Activated naive CD4-positive, alpha-beta T cell (primary cell): ENCODE measurements at places on chromosomes 1 and 21.

DNA sequence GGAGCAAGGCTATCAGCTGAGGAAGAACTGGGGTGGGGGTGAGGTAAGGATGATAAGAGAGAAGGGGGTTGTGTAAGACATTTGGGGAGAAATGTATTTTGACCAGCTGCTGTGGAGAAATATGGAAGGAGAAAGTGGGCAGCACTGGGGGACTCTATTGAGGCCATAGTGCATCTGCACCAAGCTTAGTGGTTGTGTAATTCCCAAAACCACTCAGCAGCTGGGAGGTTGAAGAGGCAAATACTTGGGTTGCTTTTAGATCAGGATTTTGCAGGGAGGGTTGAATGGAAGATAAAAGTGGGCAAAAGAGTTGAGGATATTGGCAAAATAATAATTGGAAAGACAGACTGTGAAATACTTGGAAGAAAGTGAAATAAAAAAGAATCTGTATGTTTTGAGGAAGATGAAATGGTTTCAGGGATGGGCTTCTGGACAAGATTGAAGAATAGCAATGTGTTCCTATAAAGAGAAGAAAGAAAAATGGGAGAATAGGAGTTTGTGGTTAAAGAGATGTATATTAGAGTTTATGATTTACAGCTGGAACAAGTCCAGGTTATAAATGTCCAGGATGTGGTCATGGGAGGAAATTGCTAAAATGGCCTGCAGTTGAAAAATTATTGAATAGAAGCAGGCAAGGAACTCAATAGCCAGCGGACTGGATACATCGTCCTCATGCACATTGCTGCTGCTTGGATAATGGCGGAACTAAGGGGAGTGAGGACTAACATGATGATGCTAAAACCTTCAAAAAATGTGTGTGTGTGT lies 162.7 kb downstream of the DNM3 start:
- no peak for DNase-seq

GRCh38 chr1:3745071-3745470 lies 7.2 kb upstream of the CCDC27 start:
- no peak for DNase-seq

GRCh38 chr1:78560811-78561210 lies 59.4 kb upstream of the IFI44L start:
- no peak for DNase-seq

GRCh38 chr1:12202190-12202497 lies 27.7 kb upstream of the VPS13D start:
- DNase-seq, result no peak

GRCh38 chr1:61245696-61246400 lies 163.5 kb downstream of the NFIA start:
- no peak for DNase-seq

GRCh38 chr21:30028537-30028936 lies 88.7 kb upstream of the GRIK1 start:
- DNase-seq, result no peak

GRCh38 chr1:112703706-112704105 lies 3.2 kb downstream of the RHOC start:
- DNase-seq, result no peak

GRCh38 chr1:43431676-43432075 lies 22.1 kb downstream of the HYI start:
- DNase-seq, result no peak

- DNase-seq, result no peak
These were observed at the start of gene SLAMF6 for GRCh38 chr1:160522622-160523345. Gene SLAMF6, minus strand, starts transcription at chr1:160523255. Its CDS starts 63 bp downstream, at chr1:160523192.
